ENCODE measurements at places on chromosomes 3 and 15.

- no peak for DNase-seq
Measured at GRCh38 chr3:9136746-9137465, 112.5 kb downstream of the SRGAP3 start.

GRCh38 chr3:77309460-77309859 lies 269.6 kb downstream of the ROBO2 start:
- no peak for DNase-seq

DNA sequence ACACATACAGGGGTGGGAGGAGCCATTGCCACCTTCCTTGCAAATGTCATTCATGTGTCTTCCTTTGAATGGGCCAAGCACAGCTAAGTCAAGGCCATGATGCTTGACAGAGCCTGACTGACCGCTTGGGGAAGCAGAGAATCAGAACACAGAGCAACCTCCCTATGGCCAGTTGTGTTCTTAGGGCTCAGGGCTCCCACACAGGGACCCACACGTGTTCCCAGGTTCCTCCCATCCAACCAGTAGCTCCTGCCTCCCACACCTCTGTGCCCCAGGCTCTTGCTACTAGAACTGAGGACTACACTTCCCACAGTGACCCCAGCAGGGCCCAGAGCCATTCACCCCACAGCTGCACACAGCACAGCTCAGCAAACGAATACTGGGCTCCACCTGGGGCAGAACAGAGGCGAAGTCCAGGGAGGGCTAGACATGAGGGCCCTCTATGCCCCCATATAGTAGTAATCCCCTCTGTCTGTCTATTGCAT lies 42.9 kb downstream of the KLF15 start:
- DNase-seq, result no peak

DNA sequence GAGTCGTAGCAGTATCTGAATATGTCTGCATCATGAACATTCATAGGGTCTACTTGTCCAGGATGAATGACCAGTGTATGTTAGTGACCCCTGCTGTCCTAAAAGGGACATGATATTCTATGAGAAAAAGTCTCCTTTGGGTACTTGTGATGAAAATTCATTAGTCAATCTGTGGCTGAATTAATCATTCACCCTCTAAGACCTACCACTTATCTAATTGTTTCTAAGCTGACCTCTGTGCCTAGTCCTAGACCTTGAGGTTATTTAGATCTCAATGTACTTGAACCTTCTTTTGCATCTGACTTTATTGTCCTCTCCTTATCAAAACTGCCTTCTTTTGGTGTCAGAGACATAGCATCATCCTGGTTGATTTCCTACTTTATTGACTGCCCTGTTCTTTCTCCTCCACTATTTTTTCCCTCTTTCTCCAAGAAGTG lies 799.3 kb downstream of the DIPK2A start:
- DNase-seq, result no peak

DNA sequence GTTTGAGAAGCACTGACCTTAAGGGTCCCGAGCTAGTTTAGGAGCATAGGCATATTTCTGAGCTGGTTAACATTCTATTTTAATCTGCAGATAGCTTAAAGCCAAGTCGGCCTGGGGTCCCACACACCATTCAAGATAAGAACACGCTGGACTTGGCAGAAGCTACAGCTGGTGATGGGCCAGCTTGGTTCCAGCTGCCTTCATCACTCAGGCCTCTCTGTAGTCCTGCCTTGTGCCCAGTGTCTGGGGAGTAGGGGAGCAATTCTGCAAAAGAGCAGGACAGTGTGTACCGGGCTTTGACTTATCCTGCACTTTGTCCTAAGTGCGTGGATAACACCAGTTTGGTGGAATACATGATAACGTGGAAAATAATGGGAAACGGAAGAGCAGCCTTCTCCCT lies 164.5 kb downstream of the MEGF11 start:
- no peak for DNase-seq

GRCh38 chr3:186599142-186599784 lies 13.6 kb upstream of the AHSG start:
- no peak for DNase-seq

- DNase-seq, result no peak
Measured at GRCh38 chr15:77032647-77033416, 37.9 kb downstream of the PSTPIP1 start.

- no peak for DNase-seq
Measured at GRCh38 chr15:45657764-45658545, 23.1 kb downstream of the SQOR start.

GRCh38 chr3:16510620-16511319 lies 2.7 kb downstream of the RFTN1 start:
- no peak for DNase-seq

DNA sequence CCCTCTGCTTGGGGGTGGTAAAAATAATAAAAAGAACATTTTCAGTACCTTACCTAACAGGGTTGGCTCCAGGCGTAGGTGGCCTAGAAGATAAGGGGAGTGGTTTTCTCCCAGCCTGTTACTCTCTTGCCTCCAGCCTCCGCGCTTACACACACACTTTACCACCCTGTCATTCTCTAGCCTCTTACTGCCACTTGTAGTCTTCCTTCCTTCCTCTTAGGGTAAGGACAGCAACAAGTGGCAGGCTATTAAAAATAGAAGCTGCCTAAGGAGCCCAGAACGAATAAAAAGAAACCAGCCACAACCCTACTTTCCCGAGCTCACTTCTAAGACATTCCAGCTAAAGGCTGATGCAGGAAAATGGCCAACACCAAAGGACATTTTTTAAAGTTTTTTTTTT lies 9.6 kb upstream of the LIPH start:
- no peak for DNase-seq
